ENCODE measurements at places on chromosomes 13 and 19. TPM values are rescaled to one million over a fixed set of nuclear protein-coding genes. Genes with fewer than 3 reads are reported as not detected.

DNA sequence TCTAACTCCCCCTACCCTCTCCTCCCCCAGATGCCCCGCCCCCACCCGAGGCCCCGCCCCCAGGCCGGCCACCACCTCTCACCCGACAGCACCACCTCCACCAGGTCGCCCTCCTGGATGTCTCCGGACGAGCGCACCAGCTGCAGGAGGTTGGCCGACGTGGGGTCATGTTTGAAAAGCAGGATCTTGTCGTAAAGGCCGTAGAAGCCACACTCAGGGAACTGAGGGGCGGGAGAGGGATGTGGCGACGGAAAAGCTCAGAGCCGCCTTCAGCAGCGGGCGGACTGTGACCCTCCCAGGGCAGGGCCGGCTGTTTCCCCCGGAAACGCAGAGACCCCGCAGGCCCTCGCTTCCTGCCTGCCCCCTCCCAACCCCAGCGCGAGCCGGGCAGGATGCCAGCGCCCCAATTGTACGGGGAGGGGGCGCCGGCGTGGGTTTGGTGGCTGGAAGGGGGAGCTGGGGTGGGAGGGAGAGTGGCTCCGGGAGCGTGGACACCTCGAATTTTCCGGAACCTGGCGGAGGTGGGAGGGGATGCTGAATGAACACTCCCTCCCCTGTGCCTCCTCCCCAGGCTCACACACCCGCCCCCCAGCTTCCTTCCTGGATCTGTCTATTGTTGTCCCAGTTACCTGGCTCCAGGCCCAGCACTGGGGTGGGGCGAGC, 3.0 kb downstream of the PRKD2 start:
- DNase-seq, result peak; percentile 97

GRCh38 chr19:4795400-4795799, 3.9 kb downstream of the FEM1A start:
- DNase-seq, result no peak

GRCh38 chr13:110331362-110331761, 24.3 kb downstream of the COL4A2 start:
- no peak for DNase-seq

- DNase-seq, result peak; percentile 89
Measured at GRCh38 chr19:50190439-50190891, 13.0 kb upstream of the MYH14 start.

The ZNF566 gene
- 5.7 TPM for total RNA-seq

The NLRP13 gene
- total RNA-seq, result not detected

The EVI5L gene
- 10.5 TPM for total RNA-seq
